Cardiac septum (tissue), 1 donor: ENCODE measurements at places on chromosomes 2 and 18.

GRCh38 chr2:28269019-28269784 is 123.5 kb upstream of the FOSL2 start:
- DNase-seq, result no peak

GRCh38 chr2:23495661-23496114 is 110.7 kb downstream of the KLHL29 start:
- DNase-seq, result no peak

- DNase-seq, result no peak
Observed at GRCh38 chr18:77082316-77082955, 50.1 kb downstream of the MBP start.

DNA sequence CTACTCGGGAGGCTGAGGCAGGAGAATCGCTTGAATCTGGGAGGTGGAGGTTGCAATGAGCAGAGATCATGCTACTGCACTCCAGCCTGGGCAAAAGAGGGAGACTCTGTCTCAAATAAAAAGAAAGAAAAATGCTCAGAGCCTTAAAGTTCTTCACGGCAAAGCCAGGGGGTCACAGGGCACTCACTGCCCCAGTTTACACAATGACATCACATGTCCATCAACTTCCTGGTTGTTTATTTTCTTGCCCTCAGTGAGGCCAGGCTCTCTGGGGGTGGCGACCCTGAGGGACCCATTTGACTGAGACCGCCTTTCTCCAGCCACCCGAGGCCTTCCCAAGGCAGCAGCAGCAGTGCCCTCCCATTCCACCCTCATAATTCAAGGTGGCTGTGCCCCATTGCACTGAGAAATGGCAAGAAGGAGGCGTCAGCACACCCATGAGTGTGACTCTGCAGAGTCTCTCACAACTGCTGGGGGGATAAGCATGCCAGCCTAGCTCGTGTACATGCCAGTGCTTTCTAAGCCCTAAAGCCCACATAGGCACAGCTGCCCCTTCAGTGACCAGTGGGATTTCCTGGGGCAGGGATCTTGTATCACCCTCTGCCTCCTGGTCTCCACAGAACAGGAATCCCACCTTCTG is 50.0 kb downstream of the SFXN5 start:
- DNase-seq, result no peak
